Lower leg skin (tissue), 4 donors: ENCODE measurements at places on chromosomes 2 and 18. TPM values are rescaled to one million over a fixed set of nuclear protein-coding genes. Genes with fewer than 3 reads are reported as not detected.

DNA sequence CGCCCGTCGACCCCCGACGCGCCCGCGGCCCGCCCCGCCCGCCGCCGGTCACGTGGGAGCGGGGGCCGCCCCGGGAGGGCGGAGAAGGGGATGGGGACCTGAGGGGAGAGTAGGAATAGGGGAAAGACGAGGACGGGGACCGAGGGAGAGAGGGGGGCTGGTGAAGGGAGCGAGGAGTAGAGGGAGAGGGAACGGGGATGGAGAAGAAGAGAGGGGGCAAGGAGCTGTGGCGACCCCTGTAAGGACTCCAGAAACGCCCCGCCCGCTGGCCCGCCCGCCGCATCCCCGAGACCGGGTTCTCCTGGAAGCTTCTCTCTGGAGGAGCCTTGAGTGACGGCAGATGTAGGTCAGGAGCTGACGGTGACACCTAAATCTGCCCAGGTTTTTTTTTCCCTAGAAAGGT is 615 bp downstream of the ADNP2 start:
- DNase-seq, result no peak

GRCh38 chr2:231996797-231997540 is 35.5 kb downstream of the DIS3L2 start:
- DNase-seq, result no peak

- no peak for DNase-seq
Observed at GRCh38 chr2:96175951-96176350, 30.7 kb upstream of the DUSP2 start.

GRCh38 chr2:222904557-222905258 is 43.9 kb downstream of the ACSL3 start:
- DNase-seq, result no peak

GRCh38 chr2:230412846-230413245 is 3.2 kb upstream of the SP100 start:
- no peak for DNase-seq

ELOA2 gene
- total RNA-seq, result not detected

- DNase-seq, result no peak
Observed at GRCh38 chr2:222433332-222434173, 9.2 kb downstream of the SGPP2 start.

- DNase-seq, result no peak
Observed at GRCh38 chr2:3399381-3399780, 19.9 kb downstream of the TRAPPC12 start.

PPP1R1C gene
- 1.5 TPM for total RNA-seq

DNA sequence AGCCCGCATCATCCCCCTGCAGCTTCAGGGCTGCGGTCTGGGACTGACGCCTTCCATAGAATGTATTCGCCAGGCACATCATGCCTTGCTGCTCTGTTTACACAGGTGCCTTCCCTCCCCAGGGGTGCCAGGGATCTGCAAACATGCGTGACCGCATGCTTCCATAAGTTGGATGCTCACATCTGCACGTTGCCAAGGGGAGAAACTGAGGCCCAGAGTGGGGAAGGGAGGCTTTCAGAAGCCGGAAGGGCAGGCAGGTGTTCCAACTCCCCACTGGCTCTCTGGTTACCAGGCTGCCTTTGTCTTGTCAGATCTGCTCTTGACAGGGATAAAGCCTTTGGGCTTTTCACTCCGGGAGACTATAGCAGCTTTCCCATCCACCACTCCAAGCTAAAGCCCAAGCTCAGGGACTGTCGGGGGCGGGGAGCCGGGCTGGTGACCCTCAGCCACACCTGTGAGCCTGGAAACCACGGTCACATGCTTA is 125.8 kb upstream of the TNP1 start:
- no peak for DNase-seq

UGT1A6 gene
- 12.8 TPM for total RNA-seq

- DNase-seq, result no peak
Observed at GRCh38 chr2:222569826-222570225, 86.1 kb downstream of the FARSB start.

ASAP2 gene
- total RNA-seq, result 32.2 TPM

GRCh38 chr2:240463274-240463865 is 27.9 kb downstream of the GPC1 start:
- peak; percentile 21 for DNase-seq

DNA sequence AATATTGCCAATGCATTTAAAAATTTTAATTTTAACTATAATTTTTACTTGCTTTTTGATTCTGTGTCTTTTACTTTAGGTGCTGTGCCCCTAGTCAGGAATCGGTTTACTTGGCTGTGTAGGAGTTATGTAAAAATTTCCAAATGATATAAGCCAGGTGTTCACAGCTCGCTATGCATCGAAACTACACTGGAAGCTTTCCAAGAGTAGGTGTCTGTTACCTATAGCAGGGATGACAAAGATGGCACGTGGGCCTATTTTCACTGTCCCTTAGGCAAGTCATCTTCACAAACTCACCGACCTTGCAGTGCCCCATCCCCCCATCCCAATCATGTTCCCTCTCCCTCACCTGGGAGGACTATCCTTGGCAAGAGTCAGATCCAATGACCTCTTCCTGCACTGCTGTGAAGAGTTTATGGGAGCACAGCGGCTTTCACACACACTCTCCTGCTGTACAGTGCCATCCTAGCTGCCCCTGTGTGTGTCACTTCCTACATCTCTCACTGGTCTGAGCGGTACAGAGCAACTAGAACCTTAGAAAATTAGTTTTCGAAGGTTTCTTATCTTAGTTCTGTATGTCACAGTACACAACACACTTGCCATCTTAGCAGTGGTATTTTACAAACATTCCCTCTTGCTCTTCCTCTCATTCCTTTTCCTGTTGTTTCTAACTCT is 49.2 kb upstream of the NAB1 start:
- DNase-seq, result no peak
